ENCODE measurements at places on chromosomes 11 and 22.

DNA sequence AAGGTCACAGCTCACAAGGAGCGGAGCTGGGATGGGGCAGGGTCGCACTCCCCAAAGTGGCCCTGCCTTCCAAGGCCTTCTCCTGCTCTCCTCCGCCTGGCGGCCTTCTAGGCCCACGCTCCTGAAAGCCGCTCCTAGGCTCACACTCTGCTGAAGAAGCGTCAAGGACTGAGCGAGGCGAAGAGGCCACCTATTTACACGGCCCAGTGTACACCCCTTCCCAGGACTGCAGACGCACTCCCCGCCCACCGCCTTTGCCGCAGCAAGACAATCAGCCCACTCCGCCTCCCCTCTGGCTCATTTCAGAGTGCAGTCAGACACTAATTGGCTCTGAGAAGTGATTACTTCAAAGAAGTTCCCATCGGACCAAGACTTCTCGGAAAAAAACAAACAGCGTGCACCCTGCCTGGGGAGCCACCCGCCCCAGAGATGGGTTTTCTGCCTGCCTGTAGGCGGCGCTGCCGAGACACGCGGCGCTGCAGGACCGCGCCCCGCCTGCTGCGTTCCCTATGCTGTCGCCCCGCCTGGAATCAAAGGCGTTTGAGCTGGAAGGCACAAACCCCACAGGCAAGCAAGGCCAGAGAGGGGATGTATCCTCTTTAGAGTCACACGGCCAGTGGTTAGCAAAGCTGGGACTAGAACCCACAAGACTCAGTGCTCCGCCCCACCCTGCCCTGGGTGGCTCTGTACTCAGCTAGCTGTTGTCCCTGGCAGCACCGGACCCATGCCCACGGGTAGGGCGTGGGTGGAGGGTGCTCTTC, 414.8 kb downstream of the BUD13 start:
- DNase-seq: no peak

DNA sequence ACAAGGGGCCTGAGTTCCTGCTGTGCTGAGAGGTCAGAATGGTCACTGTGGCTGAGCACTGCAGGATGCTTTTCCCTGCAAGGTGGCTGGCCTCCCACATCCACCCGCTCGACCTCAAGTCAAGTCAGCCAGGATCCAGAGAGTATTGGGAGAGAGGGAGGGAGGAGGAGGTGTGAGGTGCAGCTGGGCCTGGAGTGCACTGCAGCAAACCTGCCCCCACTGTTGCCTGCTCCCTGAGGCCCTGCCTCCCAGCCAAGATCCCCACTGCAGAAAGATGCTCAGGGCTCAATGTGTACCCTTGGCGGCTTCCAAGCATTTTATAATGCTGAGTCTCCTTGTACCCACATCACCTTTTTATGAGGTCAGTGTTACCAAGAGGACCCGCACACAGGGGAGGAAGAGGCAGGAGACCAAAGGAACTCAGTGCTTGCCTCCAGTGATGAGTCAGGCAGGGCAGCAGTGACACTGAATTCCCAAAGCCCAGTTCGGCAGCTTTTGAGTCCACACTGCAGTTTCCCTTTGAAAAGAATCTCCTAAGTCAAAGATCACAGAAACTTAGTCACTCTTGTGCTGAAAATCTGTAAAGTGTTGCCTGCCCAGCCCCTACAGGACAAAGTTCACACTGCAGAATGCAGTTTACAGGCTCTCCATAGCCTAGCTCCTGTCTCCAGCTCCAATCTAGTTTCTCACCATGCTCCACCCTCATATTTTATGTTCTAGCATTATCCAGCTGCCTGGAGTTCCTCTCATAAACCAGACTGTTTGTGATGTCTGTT, 3.1 kb downstream of the ENDOD1 start:
- peak; percentile 78 for DNase-seq

DNA sequence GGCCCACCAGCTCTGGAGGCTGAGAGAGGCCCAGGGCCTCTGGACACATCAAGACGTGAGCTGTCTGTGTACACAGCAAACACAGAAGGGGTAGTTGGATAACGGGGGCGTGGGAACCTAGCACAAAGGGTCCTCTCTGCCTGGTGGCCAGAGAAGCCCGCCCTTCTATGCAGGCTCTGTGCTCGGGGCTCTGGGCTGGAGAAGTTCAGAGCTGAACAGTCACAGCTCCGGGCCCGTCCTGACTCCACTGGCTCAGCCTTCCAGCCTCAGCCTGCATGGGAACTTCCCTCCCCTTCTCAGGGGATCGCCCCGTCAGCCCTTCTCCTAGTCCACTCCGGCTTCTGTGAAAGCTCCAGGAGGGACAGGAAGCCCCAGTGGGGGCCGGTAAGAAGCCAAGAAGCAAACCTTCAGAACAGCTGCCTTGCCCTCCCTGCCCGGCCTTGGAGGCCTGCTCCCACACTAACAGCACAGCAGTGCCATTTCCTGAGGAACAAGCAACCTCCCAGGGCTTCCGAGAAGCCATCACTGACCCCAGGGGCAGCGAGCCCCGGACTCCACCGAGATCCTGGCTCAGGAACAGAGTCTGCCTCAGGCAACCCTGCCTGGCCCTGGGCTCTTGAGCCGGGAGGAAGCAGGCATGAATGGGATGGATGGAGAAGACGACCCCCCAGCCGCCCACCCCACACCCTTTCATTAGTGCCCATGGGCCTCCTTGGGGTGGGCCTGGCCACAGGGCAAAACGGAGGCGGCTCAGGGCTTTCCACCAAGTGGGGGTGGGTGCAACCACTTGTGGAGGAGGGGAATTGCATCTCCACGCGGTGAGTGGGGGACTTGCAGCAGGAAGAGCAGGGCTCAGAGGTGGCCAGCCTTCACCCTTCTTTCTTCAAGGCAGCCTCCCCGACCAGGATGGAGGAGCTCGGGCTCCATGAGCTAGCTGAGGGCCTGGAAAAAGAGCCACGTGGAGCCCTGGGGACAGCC, 119.8 kb downstream of the ST3GAL4 start:
- no peak for DNase-seq

GRCh38 chr11:128523641-128524040, 63.7 kb downstream of the ETS1 start:
- DNase-seq: peak; percentile 54

DNA sequence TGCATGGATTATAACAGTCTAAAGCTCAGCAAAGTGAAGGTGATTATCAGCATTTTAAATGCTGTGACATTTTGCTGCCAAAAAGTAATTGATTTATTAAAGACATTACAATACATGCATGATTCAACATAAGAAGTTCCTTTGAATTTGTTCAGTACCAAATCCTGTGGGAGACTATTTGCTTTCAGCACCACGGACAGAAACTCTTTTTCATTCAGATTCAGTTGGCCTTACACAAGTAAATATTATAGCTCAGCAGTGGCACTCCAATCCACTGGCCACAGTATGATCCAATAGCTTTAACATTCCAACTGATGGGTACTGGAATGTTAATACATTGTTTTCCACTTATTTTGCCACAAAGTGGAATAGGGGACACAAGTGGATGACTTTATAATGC, 806.7 kb downstream of the NTM start:
- peak; percentile 67 for DNase-seq
